Naive B cell (primary cell): ENCODE measurements at places on chromosomes 2 and 18. TPM values are rescaled to one million over a fixed set of nuclear protein-coding genes. Genes with fewer than 3 reads are reported as not detected.

DNA sequence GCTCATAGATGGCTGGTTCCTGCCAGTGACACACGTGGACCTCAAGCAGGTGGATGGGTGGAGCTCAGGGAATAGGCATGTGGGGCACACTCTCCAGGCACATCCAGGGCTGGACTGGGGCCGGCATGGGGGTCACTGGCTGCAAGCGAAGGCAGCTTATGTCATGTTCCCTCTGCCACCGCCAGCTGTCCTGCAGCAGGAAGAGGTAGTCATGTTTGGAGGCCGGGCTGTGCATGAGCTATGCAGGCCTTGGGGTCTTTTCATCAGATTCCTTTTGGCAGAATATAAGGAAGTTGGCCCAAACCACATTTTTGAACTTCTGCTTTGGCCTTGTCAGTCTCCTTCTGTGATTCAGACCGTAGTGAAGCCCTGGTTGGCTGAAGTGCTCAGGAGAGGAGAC, 61.5 kb downstream of the AGAP1 start:
- DNase-seq, result no peak

DNA sequence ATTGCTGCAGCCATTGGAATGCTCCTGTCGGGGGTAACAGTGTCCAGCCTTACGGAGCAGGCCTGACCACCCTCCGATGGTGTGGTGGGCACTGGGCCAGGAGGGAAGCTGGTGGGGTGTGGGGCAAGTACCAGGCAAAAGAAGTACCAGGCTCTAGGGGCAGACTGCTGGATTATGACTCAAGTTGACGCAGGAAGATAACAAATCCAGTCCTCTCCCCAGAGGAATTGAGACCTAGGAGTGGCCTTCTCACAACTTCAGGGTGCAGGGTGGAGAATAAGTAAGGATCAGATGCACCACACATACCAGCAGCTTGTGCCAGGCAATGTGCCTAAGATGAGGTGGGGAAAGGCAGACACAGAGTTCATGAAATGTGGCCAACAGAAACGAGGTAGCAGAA, 37.9 kb downstream of the SEMA4F start:
- no peak for DNase-seq

DNA sequence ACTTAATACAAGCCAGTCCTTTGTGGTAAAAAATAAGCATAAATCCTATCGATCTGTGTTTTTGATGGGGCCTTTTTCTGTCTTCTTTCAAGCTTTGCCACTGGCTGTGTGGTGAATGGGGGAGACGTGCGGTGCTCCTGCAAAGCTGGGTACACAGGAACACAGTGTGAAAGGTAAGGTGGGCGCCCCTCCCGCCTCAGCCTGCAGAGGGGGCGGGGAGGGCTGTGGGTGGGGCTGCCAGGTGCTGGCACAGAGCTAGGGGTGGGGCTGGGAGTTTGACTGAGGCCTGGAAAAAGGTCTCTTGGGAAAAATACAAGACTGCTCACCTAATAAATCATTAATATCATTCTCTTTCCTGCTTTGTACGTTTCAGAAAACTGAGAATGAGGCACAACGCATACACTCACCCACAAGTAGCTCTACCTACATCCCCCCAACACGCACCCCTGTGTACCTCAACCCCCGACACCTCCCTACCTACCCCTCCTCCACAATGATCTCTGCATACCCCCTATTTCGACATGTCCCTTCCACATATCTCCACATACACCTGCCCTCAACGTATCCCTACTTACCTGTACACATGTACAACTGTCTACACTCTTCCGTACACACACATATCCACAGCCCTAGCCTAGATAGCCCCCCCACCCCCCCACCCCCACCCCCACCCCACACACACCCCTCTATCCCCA, 129.7 kb upstream of the TTC39C start:
- DNase-seq, result no peak

GRCh38 chr2:223460209-223460608, 142.0 kb downstream of the SCG2 start:
- DNase-seq, result no peak

- DNase-seq, result no peak
Measured at GRCh38 chr2:163735685-163736432, at the start of gene FIGN. Gene FIGN (minus strand): TSS chr2:163736008. CDS start chr2:163734927, 1,081 bp downstream.

DNA sequence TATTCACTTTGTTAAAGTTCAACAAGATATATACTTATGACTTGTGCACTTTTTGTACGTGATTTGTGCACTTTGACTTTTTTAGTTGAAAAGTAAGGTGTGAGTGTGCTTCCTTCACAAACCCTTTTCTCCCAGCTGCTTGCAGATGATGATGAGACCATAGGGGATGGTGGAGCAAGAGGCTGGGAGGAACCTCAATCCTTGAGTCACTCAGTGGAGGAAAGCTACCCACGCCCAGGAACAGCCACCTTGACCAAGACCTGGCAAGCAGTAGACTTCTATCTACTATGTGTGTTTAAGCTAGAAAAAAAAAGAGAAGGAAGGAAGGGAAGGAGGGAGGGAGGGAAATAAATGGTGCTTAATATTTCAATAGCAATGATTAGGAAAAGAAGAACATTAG, 25.2 kb upstream of the TAF1B start:
- DNase-seq, result no peak

DNA sequence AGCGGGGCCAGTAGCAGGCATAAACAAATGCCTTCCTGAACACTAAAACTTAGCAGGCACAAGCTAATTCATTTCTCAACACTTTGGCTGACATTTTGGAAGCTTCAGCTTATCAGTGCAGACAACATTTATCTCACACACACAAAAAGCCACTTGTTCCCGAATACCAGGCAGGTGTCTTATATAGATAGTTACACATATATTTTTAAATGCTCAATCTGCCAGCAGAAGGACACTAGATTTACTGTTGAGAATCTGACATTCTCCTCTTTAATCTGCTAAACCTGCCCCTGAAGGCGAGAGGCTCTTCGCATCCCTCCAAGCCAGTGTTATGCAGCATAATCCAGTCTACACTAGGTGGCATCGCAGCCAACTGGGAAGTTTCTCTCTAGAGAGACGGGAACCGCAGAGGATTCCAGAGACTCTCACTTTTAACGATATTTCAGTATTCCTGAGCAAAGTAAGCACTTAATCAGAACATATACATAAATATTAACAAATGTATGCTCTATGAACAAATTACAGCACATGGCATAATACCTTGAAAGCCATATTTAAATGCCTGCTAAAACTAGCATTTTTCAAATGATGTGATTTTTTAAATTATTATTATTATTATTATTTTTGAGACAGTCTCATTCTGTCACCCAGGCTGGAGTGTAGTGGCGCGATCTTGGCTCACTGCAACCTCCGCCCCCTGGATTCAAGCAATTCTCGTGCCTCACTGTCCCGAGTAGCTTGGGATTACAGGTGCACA, 90.2 kb upstream of the SCG2 start:
- no peak for DNase-seq

- DNase-seq, result no peak
Measured at GRCh38 chr2:1974397-1974796, 230.1 kb upstream of the PXDN start.

- no peak for DNase-seq
Measured at GRCh38 chr2:235333076-235333475, 160.8 kb upstream of the AGAP1 start.

GRCh38 chr2:120988051-120988699, 252.5 kb downstream of the GLI2 start:
- no peak for DNase-seq

DNA sequence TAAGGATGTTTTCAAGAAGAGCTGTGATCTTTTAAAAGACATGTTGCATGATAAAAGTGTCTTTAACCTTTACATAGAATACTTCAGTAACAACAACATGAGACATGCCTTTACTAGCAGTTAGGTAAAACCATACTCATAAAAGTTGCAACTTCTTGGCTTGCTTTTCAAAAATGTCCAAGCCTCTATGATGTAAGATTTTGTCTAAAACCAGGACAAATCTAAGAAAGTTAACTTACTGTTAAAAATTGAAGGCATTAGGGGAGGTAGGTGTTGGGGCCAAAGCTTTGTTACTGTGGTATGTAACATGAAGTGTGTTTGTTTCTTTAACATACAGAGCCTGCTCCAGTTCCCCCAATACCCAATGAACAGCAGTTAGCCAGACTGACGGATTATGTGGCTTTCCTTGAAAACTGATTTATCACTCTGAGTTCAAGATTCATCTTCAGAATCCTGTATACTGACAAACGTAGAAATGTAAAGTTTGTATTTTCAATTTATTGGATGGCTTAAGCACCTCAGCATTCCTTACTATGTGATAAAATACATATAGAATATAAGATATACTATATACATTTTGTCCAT, 11.7 kb downstream of the COPS8 start:
- no peak for DNase-seq

DNA sequence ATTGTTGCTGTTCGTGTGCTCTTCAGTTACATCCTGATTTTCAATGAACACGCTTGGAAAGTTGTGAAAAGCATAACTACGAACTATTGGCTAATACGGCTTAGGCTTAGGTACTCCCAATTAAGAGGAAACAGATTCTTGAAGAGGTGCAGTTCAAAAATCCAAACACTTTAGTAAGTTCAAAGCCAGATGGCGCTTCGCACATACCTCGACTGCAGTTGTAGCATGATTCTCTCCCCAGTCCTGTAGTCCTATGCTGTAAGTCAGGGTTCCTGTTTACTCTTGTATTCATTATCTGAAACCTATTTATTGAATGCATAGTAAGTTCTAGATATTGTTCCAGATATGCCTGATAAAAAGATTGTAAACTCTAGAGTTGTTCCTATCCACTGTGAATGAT, 165.2 kb downstream of the TRIB2 start:
- DNase-seq, result no peak

DNA sequence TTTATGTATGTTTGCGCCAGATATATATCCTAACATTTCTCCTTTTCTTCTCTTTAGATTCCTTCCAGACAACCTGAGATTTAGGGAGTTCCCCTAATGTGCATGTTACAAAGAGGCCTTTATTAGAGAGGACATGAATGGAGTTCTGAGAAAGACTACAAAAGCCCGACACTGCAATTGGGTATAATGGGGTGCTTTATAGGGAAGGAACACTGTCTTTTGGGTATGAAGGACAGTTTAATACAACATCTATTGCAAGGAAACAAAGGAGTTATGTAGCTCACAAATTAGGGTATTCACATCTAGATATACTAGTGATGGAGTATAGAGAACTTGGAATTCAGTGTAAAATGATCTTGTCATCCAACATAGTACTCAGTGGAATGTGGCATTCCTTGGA, 383.8 kb downstream of the FIGN start:
- DNase-seq, result no peak

DNA sequence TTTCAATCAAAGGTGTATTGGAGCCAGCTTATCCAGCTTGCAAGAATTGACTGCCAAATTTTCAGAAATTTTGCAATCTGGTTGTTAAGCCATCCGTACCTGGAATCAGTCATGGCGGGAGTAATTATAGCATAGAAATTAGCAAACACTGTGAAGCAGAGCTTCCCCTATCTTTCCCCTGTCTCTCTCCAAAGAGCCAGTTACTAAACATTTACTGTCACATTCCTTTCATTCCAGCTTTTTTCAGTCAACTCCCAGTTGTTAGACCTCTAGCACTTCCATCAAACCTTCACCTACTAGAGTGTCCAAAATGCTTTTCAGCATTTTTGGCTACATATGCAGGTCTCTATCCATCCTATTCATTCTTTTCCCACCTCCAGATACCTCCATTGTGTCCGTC, 137.4 kb downstream of the MC4R start:
- no peak for DNase-seq

DNA sequence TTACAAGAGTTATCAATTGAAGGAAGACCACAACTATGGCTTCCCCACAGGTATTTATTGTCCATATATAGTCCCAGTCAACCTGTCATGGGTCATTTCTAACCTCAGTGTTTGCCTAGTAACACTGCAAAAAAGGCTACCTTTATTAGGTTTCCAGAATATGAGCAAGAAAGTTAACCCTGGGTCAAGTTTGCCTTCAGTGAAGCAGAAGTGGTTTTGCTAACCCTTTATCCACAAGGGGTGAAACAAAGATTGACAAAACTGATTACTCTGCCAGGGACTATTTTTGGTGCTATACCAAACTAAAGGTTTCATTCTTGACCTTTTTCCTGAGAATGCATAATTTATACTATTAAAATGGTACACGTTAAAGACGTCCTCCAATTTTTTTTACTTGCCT, 28.8 kb downstream of the SP100 start:
- no peak for DNase-seq

DNA sequence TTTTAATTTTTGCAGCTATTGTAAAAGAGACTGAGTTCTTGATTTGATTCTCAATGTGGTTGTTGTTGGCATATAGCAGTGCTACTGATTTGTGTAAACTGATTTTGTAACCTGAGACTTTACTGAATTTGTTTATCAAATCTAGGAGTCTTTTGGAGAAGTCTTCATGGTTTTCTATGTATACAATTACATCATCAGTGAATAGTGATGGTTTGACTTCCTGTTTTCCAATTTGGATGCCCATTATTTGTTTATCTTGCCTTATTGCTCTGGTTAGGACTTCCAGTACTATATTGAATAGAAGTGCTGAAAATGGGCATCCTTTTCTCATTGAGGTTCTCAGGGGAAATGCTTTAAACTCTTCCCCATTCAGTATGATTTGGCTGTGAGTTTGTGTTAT, 99.7 kb downstream of the GULP1 start:
- DNase-seq, result no peak

GRCh38 chr18:24605444-24605843, 145.0 kb downstream of the HRH4 start:
- DNase-seq, result no peak

DNA sequence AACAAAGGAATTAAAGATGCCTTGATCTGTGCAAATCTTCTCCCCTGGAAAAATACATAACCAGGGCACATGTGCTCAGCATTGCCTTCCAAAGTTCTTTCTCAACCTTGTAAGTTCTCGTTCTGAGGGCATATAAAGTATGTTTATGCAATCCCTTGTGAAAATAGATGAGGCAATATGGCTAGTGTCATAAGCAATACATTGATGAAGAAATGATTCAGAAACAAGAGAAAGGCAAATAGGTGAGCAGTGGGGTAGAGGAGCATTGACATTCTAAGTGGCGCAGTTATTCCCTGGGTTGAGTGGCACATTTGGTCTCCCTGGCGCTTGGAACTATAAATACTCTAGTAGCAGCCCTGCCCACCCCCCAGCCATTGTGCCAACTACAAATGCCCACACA, 57.4 kb upstream of the PGAP1 start:
- DNase-seq, result no peak

Gene MC5R
- polyA plus RNA-seq, result not detected

Gene HSBP1L1
- 1.8 TPM for polyA plus RNA-seq

Gene NDC80
- not detected for polyA plus RNA-seq

Gene DCDC2C
- not detected for polyA plus RNA-seq

Gene RESP18
- polyA plus RNA-seq, result not detected
